NB4 (cell line): ENCODE measurements at places on chromosomes 12 and 14.

GRCh38 chr12:114384739-114385138 lies 21.2 kb downstream of the TBX5 start:
- DNase-seq: no peak

DNA sequence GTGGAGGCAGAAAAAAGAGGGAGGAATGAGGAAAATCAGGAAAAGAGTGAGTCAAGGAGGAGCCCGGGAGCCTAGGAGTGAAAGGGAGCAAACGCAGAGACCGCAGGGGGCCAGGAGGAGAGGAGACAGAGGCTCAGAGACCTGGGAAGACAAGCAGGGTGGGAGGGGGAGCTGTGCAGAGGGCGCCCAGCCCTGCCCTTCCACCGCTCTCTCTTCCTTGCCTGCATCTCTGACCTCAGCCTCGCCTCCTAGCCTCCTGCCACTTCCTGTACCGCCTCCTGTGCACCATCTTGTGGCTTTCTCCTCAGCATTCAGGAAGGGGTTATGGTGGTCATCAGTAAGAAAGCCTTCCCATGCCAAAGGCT lies 1.3 kb downstream of the CLSTN3 start:
- peak; percentile 60 for DNase-seq

GRCh38 chr12:48349471-48349870 lies 1.2 kb downstream of the ZNF641 start:
- no peak for DNase-seq

GRCh38 chr12:121318121-121318520 lies 21.6 kb upstream of the CAMKK2 start:
- DNase-seq: no peak

DNA sequence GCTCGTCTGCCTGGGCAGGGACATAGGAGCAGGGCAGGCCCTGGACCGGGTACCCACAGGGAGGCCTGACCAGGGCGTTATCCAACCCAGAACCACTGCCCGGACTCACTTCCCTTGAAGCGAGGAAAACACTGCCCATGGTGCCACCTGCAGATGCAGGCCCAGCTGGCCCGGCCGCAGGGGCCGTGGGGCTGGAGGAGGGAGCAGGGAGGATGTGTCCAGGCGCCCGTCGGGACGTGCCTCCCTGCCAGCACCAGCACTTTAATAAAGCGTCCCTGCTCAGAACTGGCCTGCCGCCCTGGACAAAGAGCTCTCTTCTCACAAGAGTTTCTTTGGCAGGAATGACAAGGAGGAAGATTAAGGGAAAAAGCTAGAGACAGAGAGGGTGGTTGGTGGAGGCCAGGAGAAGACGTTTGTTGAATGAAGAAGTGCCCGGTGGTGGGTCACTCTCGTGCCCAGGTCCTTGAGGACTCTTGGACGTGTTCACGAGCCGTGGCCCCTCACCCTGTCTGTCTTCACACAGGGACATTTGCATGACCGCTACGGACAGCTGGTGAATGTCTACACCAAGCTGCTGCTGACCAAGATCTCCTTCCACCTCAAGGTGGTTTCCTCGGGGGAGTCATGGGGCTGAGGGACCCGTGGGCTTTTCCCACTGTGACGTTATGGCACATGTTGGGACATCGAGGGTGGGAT lies 14.2 kb downstream of the HIP1R start:
- no peak for DNase-seq

- no peak for DNase-seq
These were observed 183.4 kb upstream of the NRXN3 start for GRCh38 chr14:77986773-77987172.

GRCh38 chr14:71529848-71530247 lies 402.4 kb upstream of the RGS6 start:
- DNase-seq: no peak
